ENCODE measurements at places on chromosomes 1 and 21. TPM values are rescaled to one million over a fixed set of nuclear protein-coding genes. Genes with fewer than 3 reads are reported as not detected.

CR1L gene
- not detected for total RNA-seq

C2CD2 gene
- 4.3 TPM for total RNA-seq

COQ8A gene
- 31.0 TPM for total RNA-seq

FAM163A gene
- not detected for total RNA-seq

LENEP gene
- 0.40 TPM for total RNA-seq

SLX9 gene
- 130 TPM for total RNA-seq

DBT gene
- 9.7 TPM for total RNA-seq

DNA sequence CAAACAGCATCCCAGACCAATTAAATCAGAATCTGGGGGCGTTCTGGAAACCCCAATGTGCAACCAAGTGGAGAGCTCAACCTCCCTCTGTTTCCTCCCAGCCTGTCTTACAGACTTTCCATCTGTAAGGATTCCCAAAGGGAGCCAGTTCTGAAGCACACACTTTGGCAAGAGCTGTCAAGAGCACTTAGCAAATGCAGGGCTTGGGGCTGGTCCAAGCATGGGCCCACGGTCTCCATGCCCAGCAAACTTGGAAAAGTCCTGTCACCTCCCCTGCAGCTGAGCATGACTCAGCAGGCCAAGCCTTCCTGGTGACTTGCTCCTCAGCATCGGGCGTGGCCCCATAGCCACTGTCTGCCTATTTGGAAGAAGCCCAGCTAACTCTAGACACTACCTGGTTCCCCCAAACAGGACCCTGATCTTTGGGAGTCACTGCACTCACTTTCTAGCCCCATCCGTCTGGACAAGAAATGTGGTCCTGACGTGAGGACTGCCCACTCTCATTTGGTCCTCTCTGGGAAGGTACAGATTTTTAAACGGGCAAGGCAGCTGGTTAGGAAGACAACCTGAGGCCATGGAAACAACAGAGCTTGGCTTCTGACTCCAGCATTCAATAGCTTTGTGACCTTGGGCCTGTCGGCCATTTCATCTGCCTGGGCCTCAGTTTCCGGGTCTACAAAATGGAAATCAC lies 16.9 kb downstream of the SLC2A1 start:
- DNase-seq = peak; percentile 37

- no peak for DNase-seq
These were observed 35.5 kb downstream of the SETD4 start for GRCh38 chr21:36024782-36025181.

- DNase-seq = no peak
These were observed 39.6 kb upstream of the DOCK7 start for GRCh38 chr1:62727656-62728407.

DNA sequence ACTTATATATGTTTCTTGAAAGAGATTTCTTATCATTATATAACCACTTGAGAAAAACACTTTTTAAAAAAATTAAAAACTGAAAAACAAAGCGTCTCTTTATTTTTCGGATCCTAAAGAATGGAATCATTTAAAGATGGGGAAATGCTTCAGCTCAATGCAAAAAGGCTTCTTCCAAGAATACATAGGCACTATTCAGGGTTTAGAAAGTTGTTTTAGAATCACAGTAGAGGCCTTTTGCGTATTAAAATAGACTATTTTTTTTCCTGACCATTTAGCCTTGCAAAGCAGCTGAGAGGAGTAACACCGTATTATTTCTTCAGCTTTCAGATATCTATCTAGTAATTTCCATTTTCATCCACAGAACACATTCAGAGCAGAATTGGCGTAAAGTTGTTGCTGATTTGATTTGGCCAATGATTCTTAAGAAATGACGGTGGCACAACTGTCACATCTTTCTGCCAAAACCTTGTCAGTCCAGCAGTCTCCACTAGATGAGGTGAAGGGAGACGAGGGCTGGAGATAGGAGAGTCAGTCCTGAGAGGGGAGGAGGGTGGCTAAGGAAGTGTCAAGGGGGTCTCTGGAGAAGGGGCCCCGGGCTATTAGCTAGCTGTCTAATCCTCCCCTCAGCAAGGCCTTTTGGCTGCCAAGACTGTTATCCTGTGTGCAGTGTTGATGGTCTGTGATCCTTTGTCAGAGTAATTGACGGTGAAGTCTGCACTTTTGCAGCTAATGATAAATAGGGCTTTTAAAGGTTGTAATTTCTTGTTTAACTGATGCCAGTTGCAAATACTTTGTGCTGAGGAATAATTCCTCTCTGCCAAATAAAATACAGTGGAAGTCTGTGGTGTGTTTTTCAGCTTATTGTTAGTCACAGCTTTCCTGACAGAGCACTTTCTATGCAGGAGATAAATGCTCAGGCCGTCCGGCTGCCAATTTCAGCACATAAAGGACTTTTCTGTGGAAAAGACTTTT lies 34.7 kb downstream of the PRRX1 start:
- no peak for DNase-seq

DNA sequence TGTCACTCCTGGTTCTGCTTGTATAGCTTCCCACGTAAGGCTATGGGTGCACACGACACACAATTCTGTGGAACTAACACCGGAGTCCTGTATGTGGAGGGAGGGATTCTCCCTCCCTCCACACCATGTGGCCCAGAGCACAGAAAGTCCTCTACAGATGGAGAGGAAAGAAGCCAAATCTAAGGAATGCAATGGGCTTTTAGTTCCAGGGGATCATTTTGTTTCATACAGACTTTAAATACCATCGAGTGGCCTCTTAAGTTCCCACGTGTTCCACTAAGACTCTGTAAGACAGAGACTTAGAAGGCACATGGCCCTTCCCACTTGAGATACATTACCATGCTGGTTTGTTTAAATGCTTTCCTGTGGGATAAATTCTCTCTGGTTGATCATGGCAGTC lies 156.0 kb downstream of the TGFB2 start:
- no peak for DNase-seq

- DNase-seq = no peak
These were observed 137.8 kb downstream of the BARHL2 start for GRCh38 chr1:90579212-90579802.

- DNase-seq = no peak
These were observed 135.8 kb upstream of the PBX1 start for GRCh38 chr1:164423136-164423535.

DNA sequence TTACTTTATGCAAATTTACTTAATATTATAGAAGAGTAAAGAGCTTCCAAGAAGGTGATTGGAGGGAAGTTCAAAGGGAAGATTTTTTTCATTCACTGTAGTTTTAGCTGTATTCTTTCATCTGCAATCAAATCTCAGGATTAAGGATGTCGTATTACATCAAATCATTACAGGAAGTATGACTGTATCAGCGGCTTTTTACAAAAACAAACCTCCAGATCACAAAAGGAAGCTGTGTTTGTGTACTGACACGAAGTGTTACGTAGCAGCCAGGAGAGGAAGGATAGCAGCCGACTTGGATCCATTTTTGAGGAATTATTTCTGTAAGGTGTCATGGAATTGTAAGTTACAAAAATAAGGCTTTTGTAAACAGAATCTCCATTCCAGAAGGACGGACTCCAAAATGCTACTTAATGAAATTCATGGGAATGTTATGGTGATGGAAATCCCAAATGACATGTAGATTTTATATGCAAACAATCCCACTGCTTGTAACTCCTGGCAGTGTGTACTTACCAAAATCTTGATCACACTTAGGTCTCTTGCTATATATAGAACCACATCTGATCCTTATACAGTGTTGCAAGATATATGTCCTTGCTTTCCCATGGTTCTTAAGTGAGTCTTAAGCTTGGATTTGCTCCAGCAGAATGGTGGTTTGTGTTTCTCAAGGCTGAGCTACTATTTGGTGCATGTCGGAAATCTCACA lies 49.8 kb downstream of the KCNJ15 start:
- DNase-seq = no peak

DNA sequence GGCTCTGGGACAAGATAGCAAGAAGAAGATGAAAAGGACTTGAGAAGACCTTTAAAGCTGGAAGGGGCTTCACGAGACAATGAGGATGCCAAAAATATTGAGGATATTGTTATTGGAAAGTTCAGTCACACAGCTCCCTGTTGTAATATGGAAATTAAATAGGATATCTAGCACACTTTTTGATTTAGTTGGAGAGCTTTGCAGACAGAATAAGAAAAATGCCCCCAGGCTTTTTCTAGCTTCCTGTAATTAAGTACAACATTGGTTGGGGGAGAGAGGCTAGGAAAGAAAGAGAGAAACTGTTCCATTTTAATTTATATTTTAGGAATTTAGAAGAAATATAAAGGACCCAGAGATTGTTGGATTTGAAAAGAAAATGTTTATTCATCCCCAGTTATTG lies 27.5 kb downstream of the RBM11 start:
- DNase-seq = no peak

DNA sequence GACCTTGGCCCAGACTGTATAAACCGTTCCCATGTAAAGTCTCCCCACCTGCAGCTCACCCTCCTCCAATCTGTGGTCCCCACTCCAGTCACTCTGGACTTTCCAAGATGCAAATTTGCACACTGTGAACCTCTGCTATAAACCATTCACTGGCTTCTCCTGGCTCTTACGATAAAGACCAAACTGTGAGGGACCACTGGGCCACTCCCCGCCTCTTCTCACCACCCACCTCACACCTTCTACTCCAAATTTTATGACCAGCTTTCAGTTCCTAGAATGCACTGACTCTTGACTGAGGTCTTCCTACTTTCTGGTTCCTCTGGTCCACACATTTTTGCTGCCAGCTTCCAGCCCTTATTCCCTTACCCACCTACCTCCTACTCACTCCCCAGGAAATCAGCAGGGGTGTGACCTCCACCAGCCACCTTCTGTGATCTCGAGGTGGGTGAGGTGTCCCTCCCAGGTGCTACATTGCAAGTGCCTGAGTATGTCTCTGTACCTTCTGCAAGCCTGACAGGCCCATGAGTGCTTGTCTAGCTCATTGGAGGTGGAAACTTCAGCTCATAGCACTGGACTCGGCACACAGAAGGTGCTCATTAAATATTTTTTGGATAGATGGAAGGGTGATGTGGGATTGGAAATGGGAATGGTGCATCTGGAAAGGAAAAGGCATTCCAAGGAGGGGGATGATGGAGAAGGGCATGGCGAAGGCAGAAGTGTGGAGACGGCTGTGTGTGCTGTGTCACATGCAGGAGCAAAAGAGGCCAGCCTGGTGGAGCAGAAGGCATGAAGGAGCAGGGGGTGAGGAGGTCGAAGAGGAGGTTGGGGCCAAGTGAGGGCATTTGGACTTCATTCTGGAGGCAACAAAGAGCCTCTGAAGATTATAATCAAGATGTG lies 15.6 kb upstream of the CSF1 start:
- DNase-seq = no peak

- DNase-seq = no peak
These were observed 4.6 kb upstream of the CD1A start for GRCh38 chr1:158249646-158250045.

DNA sequence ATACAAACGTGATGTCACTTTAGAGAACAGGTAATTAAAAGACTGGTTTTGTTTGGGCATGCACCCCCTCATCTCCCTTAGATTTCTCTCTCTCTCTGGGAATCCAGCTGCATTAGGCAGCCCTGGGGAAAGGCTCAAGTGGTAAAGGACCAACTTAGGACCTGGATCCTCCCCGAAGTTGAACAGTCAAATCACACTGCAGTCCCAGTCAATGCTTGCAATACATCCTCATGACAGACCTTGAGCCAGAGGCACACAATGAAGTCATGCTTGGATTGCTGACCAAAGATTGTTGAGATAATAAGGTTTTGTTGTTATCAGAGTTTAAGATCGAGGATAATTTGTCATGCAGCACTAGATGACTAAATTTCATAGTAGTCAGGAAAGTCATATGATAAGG lies 1285.8 kb upstream of the NCAM2 start:
- DNase-seq = no peak

DNA sequence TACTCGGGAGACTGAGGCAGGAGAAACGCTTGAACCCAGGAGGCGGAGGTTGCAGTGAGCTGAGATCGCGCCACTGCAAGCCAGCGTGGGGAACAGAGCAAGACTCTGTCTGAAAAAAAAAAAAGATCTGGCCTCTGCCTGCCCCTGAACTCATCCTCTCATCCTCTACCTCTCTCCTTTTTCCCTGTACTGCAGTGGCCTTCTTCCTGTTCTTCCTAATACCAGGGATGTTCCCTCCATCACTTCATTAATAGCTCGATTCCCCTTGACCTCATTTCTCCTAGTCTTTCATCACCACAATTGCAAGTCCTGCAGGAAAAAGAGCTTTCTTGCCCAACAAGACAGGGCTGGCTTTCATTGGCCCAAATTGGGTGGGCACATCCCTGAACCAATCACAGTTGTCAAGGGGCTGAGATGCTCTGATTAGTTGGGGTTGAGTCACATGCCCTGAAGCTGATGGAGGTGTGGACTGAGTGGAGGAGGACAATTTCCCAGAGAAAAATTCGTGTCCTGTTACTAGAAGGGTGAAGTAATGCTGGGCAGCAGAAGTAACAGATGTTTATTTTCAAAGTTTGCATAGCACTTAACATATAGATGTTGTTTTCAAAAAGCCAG lies 86.8 kb upstream of the PUM1 start:
- DNase-seq = no peak

DNA sequence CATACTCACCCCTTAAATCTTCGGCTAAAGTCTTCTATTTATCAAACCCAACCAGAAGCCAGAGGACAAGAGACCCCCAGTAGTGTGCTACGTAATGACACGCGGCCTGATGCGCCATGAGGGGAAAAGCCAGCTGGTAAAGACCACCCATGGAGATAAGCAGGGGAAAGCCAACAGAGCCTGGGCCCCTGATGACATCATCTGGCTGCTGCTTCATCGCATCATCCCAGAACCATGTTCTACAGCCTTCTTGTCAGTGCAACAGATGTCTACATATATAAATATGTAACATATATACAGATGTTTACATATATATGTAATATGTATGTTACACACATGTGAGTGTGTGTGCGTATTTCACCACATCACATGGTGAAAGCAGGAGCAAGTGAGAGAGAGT lies 81.7 kb upstream of the VANGL1 start:
- no peak for DNase-seq

DNA sequence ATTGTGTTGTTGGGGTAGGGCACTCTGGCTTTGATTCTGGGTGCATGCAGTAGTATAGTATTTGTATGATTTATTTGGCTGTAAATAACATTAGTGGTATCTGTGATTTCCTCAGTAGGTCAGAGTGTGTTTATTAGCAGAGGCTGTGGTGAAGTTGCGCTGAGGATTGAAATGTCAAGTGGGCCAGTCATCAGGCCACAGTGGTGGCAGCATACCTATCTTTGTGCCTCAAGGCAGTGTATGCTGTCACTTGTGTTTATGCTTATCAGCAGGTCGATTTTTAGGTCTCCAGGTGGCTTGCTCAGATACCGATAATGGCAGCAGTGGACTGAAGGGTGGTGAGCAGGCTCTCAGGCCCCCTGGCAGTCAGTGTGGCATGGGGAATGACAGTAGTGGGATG lies 11.3 kb downstream of the LY9 start:
- DNase-seq = no peak

DNA sequence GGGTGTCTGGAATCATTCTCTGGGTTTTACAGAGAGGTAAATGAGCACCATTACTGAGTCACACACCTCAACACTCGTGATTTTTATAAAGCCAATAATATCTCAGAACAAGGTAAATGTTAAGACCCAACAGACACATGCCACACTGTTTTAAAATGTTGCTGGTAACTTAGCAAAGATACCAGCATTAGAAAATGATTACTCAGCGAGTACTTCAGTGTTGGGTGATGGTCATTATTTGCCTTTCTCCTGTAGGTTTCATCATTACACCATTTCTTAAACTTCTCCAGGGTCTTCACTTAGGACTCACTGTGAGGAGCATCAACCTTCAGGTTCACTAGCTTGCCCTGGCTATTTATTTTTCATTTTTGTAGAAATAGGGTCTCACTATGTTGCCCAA lies 6.9 kb upstream of the C4BPB start:
- DNase-seq = no peak

Data from activated T-cell treated with anti-CD3 and anti-CD28 coated beads, Interleukin-2, amount 50 U/mL, for 4 hours (primary cell).